Activated gamma-delta T cell (primary cell): ENCODE measurements at places on chromosomes 1 and 21.
A peak's percentile ranks its signal among the peaks of the same experiment; 100 is the strongest.

DNA sequence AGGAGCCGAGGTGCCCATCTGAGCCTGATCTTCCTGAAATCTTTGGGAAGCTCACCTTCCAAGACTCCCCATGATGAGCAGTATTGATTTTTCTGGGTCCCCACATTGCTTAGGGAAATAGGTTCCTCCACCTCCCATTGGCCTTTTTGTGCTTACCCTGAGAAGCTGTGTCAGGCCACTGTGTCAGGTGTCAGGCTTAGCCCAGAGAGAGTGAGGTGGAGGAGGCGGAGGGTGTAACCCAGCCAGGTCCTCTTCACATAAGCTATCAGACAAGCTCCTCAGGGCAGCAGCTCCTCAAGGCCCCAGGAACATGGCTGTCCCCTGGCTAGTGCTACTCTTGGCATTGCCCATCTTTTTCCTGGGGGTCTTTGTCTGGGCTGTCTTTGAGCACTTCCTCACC is 352 bp downstream of the AADACL4 start:
- no peak for DNase-seq

DNA sequence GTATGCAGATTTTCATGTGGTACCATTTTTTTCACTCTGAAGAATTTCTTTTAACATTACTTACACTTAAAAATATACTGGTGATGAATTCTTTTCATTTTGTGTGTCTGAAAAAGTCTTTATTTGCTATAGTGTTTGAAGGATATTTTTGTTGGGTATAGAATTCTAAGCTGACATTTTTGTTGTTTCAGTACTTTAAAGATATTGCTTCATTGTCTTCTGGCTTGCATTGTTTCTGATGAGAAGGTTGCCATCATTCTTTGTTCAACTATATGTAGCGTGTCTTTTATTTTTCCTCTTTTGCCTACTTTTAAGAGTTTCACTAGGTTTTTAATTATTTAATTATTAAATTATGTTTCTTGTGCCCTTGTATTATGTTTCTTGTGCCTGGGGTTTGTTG is 8.0 kb downstream of the HS2ST1 start:
- no peak for DNase-seq

GRCh38 chr1:231639819-231640218 is 13.2 kb downstream of the DISC1 start:
- DNase-seq, result no peak

DNA sequence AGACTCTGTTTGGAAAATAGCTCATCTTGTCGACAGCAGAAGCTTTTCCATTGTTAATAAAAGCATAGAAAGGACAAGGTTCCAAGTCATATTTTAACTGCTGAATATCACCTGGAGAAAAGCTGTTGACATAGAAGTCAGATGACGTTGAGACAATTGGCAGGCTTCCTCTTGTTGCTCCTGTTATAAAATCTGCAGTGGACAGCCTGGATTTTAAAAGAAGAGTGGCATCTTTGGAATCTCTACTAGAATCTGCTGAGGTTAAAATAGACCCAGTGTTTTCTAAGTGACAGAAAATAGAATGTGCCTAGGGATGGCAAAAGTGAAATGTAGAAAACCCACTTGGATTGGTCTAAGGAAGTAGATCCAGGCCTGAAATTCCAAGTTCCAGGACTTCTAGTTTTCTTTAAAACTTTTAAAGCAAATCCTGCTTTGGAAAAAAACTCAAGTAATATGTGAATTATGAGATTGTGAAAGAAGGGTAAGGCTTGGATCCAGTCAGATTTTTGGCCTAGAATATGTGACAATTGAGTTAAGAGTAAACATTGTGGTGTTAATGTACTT is 53.6 kb upstream of the NEXN start:
- DNase-seq, result no peak

- DNase-seq, result no peak
Observed at GRCh38 chr1:202133001-202133400, 10.3 kb downstream of the GPR37L1 start.

GRCh38 chr1:112954945-112955772 is 837 bp downstream of the SLC16A1 start:
- DNase-seq, result peak; percentile 32

DNA sequence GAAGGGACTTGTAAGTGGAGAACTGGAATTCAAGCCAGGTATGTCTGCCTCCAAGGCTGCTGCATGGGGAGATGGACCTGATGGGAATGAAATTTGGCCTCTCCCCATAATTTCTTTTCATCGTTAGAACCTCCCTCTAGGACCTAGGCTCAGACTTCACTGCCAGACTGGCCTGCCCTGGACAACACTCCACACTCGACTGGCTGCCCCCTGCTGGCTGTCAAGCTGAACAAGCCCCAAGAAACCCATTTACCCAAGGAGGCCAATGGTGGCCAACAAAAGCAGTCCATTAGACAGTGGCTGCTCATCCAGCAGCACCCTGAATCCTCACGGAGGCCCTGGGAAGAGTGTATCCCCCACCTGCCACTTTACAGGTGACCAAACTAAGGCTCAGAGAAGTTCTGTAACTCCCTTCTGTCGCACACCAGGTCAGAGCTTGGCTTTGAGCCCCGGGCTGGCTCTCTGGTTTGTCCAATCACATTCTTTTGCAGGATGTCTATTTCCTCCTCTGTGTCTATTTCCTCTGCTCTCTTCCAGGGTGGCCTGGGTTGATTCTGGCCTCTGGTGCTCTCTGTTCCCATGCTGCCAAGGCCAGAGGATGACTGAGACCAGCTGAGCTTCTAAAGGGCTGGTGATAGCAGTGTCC is 3.8 kb downstream of the RNF186 start:
- DNase-seq, result no peak

DNA sequence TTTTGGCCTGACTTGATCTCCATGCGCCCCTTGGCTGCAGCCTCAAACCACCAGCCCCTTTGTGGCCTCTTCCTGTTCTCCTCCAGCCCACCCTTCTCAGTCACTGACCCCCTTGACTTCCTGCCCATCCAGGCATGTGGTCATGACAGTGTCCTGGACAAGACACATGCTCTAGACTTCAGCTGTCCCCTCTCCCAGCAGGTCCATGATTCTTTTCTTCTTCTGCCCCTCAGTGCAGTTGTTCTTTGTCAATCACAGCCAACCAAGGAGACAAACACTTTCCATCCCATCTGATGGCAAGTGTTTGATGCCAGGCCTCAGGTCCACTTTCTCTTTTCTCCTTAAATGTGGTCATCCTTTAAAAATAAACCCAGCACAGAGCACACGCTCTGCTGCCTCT is 49.7 kb downstream of the SYT6 start:
- no peak for DNase-seq

DNA sequence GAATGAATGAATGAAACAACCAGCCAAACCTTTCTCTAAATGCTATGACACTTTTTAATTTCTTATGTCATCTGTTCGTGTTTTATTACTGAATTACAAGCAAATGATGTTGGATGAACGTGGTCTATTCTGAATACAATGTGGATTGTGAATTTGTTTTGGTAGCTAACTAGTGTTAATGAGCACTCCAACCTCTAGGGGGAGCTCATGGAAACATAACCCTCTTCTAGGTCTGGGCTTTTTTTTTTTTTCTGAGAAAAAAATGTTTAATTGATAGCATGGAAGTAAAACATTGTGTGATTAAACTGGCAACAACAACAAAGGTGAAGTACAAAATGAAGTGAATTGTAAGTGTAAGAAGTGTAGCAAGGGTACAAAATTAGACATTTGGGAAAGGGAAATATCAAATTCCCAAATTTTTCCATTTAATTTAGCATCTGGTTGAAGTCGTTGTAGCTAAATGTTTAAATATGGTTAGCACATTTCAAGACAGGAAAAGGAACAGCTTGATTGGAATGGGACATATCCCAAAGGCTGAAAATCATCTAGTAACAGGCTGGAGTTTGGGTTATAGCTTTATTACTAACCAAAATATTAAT is 42.6 kb upstream of the PTGS2 start:
- DNase-seq, result no peak

DNA sequence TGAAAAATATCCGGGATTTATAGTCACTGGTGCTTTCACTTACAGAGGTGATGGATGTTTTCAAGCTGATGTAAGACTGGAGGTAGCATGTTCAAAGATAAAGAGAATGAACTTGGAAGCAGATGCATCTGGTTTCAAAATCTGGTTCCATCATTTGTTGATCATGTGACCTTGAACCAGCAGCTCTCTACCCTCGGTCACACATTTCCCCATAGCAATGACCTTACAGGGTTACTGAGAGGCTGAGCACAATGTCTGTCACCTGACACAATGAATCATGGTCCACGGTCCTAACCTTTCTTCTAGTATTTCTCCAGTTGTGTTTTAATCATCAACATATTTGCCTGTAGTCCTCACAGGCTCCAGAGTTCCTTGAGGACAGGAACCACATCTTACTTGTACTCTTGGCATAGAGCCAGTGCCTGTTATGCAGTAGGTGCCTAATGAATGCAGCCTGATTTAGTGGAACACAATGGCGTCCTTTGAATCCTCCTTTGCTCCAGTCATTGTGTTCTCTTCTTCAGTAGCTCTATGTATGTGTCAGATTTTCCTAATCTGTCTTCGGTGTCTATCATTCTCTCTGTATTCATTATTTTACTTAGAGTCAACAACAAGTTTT is 667.3 kb downstream of the PTPRU start:
- DNase-seq, result no peak

DNA sequence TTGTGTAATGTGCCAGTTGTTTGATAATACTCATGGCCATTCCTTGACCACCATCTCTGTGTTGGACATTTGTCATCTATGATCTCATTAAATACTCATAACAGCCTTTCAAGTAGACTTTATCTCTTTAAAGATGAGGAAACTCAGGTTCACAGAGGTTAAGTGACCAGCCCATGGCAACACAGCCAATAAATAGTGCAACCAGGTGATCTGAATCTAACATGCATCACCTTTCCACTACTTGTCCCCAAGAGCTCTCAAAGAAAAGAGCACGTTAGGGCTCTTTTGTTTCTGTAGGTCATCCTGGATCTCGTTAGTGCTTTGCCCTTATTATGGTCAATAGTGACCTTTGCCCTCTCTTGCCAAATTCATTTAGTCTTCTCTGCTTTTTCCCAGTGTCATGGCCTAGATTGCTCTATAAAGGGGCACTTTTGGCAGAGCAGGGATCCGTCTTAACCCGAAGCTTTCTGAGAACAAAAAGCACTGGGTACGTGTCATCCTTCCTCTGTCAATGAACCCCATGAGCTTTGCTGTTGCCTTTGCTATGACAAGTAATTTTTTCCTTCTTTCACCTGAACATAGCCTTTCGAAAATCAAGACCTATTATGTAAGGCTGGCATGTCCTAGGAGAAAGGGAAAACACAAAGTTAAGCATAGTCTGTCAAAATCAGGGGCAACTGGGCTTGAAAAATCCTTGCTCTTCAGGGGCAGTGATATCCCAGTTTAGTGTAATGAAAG is 88.0 kb upstream of the PLXNA2 start:
- no peak for DNase-seq

- no peak for DNase-seq
Observed at GRCh38 chr1:20365421-20366055, 74.9 kb downstream of the VWA5B1 start.

GRCh38 chr21:10273196-10273595 is 248.2 kb upstream of the TPTE start:
- DNase-seq, result no peak

DNA sequence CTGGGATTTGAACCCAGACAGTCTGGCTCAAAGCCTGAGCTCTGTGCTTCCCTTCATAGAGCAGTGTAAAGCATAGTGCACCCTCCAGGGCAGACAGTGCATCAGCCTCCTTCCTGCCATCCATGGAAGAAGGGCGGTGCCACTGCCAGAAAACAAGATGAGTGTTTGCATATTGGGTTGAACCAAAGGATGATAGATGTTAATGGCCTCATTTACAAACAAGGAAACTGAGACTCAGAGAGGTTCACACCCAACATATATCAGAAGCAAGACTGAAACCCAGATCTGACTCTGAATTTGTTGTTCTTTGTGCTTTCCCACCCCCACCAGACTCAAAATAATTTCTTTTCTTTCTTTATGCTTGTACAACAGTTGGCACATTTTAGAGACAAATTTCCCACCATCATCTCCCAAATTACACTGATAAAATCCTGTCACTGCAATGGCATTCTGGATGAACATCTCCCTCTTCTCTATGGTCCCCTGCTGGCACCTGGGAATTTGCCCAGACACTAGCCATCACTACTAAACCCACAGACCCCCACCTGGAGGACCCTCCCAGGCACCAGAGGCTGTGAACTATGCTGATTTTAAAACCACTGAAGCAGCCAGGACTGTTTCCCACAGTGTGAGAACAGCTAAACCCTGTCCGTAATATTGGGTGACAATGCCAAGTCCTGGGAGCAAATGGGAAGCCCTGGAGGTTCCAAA is 45.4 kb upstream of the MPZL1 start:
- DNase-seq, result no peak

- no peak for DNase-seq
Observed at GRCh38 chr1:37726751-37727585, 34.7 kb downstream of the CDCA8 start.

GRCh38 chr1:182050481-182051448 is 10.7 kb downstream of the ZNF648 start:
- DNase-seq, result no peak

- DNase-seq, result no peak
Observed at GRCh38 chr1:19311503-19311930, 427 bp downstream of the AKR7A2 start.

- no peak for DNase-seq
Observed at GRCh38 chr1:87612956-87613355, 284.3 kb downstream of the LMO4 start.

DNA sequence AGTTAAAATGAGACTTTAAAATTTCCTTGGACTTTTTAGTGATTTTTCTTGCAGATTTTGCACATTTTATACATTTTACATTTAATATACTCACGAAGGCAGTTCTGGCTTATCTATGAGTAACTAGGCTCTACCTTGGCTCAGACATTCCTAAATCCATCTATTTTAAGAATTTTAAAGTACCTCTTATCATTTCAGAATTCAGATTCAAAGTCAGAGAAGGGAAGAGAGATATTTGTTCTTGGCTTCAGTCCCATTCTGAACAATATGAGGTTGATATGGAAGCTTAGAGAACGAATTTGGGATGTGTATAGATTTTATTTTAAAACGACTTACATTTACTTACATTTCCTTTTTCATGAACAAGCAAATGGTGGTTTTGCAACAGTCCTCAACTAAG is 230.2 kb downstream of the LMO4 start:
- DNase-seq, result no peak

DNA sequence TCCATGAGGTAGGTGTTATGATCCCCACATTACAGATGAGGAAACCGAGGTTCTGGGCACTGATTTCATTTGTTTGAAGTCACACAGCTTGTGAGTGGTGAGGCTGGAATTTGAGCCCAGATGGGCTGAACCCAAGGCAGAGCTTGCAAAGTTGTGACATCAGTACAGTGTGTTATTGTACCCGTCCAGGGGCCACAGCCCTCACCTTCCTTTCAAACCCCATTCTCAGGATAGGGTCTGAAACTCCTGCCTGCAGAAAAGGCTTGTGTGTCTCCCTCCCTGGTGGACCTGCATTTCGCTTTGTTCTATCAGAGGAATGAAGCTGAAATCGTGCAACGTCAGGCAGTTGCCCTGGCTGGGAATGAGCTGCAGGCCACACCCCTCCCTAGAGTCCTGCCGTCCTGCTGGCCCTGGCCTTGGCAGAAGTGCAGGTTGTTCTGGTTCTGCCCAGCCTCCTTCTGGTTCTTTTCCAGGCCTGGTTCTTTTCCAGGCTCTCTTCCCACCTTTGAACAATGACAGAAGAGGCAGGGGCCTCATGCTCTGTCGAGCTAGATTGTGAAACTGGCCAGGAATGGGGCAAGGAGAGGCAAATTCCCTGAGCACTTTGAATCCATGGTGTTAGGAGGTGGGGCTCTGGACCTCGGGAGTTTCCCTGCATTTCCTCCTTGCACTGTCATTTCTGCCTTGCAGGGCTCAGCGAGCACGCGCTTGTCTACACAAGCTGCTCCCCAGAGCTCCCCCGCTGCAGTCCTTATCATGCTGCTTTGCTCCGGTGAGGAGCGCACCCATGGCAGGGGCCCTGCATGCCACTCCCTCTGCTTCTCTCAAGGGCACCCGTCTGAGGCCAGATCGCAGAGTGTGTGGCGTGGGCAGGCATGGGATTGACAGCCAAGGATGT is 8.2 kb upstream of the MYOM3 start:
- no peak for DNase-seq
